CD4-positive, alpha-beta T cell treated with Interleukin-6 at 100 ng/mL for 8 hours (primary cell): ENCODE measurements at places on chromosomes 13 and 19.

GRCh38 chr19:16111909-16112752, 442 bp downstream of the RAB8A start:
- DNase-seq: no peak

GRCh38 chr13:111895896-111896821, 170.8 kb upstream of the SOX1 start:
- no peak for DNase-seq

DNA sequence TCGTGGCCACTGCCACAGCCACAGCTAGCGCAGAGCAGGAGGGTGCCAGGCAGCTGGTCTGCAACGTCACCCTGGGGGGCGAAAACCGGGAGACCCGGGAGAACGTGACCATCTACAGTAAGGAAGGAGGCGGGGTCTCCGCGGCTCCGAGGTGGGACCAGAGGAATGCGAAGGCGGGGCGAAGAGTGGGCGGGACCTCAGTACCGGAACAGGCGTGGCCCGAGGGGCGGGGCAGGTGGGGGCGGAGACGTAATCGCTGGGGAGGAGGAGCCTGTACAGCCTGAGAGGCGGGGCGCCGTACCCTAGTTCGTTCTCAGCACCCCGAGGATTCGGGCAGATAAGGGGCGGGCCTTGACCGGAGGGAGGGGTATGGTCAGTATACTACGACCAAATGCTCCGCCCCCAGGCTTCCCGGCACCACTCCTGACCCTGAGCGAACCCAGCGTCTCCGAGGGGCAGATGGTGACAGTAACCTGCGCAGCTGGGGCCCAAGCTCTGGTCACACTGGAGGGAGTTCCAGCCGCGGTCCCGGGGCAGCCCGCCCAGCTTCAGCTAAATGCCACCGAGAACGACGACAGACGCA, 2.5 kb downstream of the ICAM5 start:
- peak; percentile 43 for DNase-seq

DNA sequence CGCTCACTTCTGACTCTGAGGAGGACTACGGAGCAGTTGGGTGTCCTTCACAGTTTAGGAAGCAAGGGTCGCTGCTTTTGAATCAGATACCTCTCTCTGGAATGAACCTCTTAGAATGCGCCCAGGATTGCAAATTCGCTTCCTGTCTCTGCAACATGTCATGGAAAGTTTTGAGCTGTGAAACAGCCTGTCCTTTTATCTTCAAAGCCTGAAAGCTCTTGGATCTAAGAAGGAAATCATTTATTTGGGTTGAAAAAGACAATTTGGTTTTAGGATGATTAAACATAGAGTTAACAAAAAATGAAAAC, 134.1 kb downstream of the KATNAL1 start:
- no peak for DNase-seq

GRCh38 chr13:92836171-92836570, 390.4 kb upstream of the GPC6 start:
- no peak for DNase-seq

GRCh38 chr19:3479834-3480215, 500 bp downstream of the SMIM24 start:
- no peak for DNase-seq

DNA sequence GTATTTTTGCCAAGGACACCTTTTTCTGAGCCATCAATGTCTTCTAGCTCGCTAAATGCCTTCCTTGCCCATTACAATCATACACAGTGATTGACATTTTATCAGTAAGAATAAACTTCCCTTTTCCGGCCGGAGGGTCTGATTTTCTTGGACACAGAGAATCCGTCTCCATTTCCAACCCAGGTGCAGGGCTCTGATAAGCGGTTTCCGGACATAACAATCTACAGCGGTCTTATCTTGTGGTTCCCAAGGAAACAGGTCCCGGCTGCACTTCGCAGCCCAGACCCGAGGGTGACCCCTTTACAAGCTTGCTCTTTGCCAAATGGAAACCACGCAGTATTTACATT, 5.1 kb upstream of the ZNF77 start:
- DNase-seq: no peak

GRCh38 chr19:48879025-48879637, 6.9 kb downstream of the PPP1R15A start:
- no peak for DNase-seq

GRCh38 chr19:38734176-38734425, 10.2 kb downstream of the CAPN12 start:
- DNase-seq: no peak

DNA sequence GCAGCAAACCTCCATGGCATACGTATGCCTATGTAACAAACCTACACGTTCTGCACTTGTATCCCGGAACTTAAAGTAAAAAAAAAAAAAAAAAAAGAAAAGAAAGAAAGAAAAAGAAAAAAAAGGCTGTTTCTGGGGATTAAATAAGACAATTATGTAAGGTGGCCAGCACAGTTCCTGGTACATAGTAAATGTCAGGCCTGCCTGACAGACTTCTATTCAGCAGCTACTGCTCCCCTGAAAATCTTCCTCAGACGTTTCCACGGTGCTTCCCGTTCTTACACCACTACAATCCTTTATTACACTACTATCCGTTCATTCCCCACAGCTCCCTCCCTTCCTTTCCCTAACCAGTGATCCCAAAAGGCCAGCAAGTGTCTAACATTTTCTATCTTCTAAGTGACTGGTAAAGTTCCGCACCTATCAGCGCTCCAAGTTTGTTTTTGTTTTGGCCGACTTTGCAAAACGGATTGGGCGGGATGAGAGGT, 636 bp upstream of the RB1 start:
- no peak for DNase-seq

GRCh38 chr13:49530457-49530856, 34.7 kb downstream of the PHF11 start:
- DNase-seq: no peak

- DNase-seq: no peak
Measured at GRCh38 chr19:2575734-2576481, 100.0 kb downstream of the GADD45B start.

DNA sequence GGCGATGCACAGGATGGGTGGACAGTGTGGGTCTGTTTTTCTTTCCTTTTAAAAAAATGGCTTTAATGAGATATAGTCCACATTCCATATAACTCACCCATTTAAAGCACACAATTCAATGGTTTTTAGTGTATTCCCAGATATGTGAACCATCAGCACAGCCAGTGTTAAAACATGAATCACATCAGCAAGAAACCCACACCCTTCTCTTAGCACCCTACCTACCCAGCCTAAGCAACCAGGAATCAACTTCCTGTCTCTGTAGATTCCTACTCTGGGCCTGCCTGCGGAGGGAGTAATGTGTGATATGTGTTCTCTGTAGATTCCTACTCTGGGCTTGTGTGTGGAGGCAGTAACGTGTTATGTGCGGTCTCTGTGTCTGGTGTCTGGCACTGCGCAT, 11.9 kb downstream of the TMEM255B start:
- DNase-seq: no peak

DNA sequence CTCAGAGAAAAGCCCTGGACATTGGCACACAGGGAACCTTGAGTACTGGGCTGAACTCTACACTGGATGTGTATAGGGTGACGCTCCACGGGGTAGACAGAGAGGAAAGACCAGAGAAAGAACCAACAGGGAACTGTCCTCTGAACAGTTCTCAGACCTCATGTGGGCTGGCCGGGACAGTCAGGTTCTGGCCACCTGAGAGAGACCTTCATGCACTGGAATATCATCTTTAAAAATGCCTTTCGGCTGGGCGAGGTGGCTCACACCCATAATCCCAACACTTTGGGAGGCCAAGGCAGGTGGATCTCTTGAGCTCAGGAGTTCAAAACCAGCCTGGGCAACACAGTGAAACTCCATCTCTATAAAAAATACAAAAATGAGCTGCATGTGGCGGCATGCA, 143.8 kb upstream of the GJB6 start:
- no peak for DNase-seq

GRCh38 chr19:52398081-52398441, 412 bp downstream of the ZNF528 start:
- no peak for DNase-seq

DNA sequence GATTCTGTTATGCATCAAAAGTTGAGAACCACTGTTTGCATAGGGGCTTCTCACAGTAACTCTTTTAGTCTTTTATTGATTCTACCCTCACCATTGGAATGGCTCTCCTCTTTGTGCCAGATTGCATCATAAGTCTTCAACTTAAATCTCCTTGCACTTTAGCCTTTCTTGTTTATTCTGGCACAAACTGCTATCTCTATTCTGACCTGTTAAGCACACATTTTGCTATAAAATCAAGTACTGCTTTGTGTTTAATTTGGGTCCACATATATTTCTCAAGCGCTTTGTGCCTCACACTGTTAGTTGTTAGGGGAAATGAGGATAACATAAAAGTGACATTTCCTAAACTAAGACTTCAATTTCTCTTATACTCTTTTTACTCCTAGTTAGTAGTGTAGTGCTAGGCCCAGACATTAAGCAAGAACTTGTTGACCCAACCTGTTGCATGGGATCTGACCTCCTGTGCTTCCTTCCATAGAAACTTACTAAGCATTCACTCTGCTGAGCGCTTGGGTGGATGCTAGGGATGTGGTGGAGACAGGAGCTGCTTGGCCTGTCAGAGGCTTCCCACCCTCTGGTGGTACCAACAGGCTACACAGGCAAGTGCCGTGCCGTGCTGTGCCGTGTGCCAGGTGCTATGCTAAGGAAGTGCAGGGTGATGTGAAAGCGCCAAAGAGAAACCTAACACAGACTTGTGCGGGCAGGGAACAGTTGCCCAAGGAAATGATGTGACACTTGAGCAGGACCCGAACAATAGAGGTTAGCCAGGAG, 1.2 kb downstream of the UTP14C start:
- DNase-seq: no peak
